ENCODE measurements at places on chromosomes 16 and 17.

DNA sequence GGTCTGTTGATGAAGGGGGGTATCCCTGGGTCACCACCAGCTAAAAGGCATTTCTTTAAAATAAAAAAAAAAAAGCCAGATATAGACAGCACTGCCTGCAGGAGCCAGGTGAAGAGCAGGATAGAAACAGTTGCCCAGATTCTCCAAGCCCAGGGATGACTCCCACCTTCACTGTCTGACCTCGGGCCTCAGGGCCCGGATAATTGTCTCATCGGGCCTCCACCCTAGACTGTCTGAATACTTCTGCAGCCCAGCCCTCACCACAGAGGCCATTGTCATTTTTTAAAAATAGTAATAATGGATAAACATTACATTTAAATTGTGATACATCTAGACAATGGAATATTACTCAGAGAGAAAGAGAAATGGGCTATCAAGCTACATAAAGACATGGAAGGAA, 92.8 kb upstream of the TNRC6C start:
- DNase-seq: no peak

GRCh38 chr16:88706229-88706964, at the start of the genes CTU2 and RNF166:
Gene CTU2 (plus strand): TSS chr16:88706503. CDS start chr16:88706531, 28 bp downstream.
Gene RNF166 (minus strand): TSS chr16:88706408. CDS start chr16:88706325, 83 bp downstream.
- peak; percentile 88 for DNase-seq

- DNase-seq: no peak
These were observed 26.4 kb downstream of the NPTX1 start for GRCh38 chr17:80449930-80450576.

GRCh38 chr17:65848751-65849150, 287.3 kb upstream of the AXIN2 start:
- DNase-seq: no peak

DNA sequence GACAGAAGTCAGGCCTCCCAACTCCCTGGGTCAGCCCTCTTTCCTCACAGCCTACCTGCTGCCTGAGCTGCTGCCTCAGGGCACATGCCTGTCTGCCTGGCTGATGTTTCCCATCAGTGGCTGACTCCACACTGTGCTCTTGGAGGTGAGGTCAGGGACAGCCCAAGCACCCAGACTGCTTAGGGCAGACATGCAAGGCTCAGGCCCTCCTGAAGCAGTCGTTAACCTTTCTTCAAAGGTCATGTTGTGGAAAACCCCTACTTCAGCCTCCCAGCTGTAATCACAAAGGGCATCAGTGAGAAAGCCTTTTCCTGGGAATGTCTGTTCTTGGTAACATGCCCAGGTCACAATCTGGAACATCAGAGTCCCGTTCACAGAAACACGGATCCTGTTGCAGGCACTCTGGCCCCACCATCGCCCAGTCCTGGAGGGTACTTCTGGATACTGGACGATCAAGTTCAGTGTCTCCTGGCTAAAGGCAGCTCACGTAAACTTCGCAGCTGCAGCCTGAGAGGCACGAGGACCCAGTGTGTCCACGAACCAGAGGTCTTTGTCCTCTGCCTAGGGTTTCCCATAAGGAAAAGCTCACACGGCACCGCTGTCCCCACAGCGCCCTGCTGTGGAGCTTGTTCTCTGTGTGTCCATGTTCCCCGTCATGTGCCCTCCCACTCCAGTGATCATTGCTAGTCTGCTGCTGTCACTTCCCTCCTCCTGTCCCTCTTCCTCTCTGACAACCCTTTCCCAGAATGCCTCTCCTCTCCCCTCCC, 54.9 kb downstream of the GNAO1 start:
- DNase-seq: no peak

DNA sequence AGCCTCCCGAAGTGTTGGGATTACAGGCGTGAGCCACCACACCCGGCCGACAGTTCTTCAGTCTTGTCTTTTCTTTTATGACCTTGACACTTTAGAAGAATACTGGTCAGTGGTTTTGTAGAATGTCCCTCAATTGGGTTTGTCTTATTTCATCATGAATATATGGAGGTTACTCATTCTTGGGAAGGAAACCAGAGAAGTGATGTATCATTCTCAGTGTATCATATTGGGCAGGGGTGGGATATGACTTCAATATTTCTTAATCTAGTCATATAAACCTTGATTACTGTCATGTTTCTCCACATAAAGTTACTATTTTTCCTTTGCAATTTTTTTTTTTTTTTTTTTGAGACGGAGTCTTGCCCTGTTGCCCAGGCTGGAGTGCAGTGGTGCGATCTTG, 36.9 kb downstream of the SNTB2 start:
- no peak for DNase-seq

DNA sequence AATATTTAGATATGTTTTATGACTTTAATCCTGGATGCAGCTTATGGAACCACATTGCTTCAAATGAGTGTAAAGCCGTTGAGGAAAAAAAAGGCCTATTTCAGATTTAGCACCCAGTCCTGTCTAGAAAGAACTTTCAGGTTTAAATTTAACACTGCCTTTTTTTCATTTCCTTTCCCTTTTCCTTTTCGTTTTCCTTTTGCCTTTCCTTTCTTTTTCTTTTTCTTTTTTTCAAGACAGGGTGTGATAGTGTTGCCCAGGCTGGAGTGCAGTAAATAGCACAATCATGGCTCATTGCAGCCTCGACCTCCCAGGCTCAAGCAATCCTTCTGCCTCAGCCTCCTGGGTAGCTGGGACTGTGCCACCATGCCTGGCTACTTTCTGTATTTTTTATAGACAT, 15.9 kb downstream of the LUC7L3 start:
- DNase-seq: no peak

GRCh38 chr16:52469775-52470174, 77.2 kb downstream of the TOX3 start:
- DNase-seq: no peak

DNA sequence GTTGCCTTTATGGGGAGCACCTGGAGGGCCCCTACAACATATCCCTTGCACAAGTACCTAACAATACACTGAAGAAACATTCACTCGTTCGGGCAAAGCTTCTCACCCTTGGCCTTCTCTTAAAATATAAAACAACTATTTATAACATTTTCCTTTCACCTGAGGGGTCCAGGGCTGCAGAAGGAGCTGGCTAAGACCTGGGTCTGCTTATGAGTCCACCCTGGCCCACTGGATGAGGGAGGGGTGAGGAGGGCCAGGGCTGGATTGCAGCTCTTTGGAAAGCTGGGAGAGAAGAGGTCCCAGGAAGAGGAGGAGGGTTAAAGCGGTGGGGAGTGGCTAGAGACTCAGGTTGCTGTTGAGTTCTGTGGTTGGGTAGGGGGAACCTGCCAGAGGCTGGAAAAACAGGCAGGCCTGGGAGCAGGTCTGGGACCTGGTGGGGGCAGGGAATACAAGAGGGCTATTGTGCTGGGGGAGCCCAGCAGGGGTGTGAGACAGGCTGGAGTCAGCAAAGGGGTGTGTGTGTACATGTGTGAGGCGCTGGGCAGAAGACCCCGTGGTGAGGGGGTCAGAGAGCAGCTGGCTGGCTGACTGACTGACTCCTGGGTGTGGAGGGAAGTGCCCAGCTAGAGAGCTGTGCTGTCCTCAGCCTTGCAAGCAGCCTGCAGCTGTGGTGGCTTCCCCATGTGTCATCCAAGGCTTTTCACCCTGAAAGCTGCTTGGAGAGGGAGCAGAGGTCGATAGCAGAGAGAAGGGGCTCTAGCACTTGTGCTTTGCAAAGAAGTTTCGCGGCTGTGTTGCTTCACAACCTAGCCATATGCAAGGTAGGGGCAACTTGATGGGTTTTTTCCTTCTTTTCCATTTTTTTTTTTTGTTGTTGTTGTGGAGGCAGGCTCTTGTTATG, 10.2 kb upstream of the MRC2 start:
- DNase-seq: no peak

DNA sequence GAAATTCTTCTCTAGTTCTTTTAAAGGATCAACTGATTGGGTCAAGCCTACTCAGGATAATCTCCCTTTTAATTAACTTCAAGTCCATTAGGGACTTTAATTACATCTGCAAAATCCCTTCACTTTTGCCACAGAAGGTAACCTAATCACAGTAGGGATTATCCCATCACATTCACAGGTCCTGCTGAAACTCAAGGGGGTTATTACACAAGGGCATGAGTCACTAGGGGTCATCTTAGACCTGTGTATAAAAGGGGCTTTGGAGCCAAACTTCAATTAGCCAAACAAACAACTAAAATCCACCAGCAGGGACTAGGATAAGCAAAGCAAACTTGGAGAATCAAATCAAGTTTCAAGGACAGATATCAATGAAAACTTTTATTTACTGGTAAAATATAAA, 19.4 kb downstream of the CIAPIN1 start:
- DNase-seq: no peak

DNA sequence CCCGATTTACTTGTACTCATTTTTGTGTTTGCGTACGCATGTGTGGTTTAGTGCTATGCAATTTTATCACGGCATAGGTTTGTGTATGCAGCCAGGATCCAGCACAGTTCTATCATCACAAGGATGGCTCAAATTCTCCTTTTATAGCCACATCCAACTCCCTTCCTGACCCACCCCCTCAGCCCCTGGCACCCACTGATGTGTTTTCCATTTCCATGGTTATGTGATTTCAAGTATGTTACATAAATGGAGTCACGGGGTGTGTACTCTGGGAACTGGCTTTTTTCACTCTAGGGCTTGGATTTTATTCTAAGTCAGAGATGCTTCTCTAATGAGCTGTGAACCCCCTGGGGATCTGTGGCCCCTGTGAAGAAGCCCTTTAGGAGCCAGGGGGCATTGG, 16.8 kb downstream of the IL4R start:
- no peak for DNase-seq

- no peak for DNase-seq
These were observed 7.3 kb downstream of the CLUH start for GRCh38 chr17:2704031-2704889.

DNA sequence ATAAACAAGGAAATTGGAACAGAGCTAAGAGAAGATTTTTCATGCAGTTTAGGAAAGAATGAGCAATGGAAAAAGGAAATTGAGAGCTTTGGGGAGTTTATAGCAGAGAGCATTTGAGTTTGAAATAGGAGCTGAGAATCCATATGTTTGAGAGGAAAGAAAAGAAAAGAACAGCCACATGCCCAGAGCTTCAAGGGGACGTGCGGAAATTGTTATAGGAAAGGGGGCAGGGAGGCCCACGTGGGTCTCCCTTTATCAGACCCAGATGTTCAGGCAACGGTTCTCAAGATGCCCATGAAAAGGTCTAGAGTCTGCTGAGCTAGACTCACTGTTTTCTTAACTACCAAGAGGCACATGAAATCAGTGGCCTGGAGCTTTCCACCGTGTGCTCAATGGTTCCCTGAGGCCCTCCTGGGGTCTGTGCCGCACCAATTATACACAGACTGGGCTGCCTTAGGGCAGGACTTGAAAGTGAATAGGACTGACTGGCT, 31.2 kb downstream of the CHD9 start:
- no peak for DNase-seq

- no peak for DNase-seq
These were observed 2.8 kb downstream of the MEOX1 start for GRCh38 chr17:43658900-43659299.

DNA sequence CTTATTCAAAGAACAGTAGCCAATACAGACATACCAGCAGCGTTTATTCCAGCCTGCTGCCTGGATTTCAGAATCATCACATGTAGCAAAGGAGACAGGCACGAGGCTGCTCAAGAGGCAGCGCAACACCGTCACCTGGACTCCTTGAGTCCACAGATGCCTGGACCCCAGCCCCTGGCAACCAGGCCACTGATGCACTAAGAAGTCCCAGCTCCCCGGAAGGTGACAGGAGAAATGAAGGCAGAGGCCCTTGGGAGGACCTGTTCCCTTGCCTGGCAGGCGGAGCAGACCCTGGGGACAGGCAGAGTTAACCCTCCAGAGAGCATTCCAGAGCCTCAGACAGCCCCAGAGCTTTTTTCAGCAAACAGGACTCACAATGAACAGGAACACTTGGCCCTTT, 16.5 kb downstream of the SMIM5 start:
- no peak for DNase-seq

DNA sequence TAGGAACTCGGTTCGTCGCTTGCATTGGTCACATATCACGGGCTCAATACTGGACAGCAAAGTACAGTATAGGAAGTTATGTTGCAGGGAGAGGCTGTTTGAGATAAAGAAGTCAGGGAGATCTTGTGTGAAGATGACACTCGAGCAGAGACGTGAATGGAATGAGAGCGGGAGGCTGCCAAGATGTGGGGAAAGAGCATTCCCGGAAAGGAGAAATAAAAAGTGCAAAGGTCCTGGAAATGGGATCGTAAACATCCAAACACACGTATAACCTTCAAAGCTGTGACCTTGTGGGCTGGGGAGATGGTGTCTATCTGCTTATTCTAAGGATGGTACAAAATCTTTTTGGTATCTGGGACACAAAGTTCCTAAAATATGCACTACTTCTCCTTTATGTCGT, 43.0 kb upstream of the MYOCD start:
- DNase-seq: no peak

- DNase-seq: no peak
These were observed 164.1 kb downstream of the CMIP start for GRCh38 chr16:81608523-81609209.

- DNase-seq: no peak
These were observed 173.8 kb upstream of the RPH3AL start for GRCh38 chr17:526425-526824.

GRCh38 chr16:53413864-53414263, 20.4 kb upstream of the RBL2 start:
- no peak for DNase-seq

DNA sequence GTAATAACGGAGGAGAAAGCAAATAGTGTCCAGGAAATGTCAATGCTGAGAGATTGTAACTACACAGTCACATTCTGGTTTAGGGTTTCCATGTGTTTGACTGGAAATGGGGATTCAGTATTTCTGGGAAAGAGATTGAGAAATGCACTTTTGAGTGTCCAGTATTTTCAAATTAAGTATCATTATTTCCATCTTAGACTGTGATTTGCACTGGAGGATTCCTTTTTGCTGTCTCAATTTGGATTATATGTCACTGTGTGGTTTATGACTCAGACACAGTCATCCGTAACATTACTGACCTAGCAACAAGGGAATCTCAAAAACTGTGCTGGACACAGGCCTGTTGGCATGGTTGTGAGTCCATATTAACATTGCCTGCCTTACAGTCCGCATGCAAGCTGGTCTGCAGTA, 681.4 kb downstream of the CDH11 start:
- no peak for DNase-seq

- no peak for DNase-seq
These were observed 447.1 kb upstream of the CDH5 start for GRCh38 chr16:65919145-65919985.

- DNase-seq: no peak
These were observed 16.5 kb downstream of the CD300LB start for GRCh38 chr17:74514632-74515334.
